ENCODE measurements at places on chromosomes 13 and 19.

GRCh38 chr19:45816236-45817009, 1.3 kb upstream of the RSPH6A start:
- no peak for ATAC-seq

DNA sequence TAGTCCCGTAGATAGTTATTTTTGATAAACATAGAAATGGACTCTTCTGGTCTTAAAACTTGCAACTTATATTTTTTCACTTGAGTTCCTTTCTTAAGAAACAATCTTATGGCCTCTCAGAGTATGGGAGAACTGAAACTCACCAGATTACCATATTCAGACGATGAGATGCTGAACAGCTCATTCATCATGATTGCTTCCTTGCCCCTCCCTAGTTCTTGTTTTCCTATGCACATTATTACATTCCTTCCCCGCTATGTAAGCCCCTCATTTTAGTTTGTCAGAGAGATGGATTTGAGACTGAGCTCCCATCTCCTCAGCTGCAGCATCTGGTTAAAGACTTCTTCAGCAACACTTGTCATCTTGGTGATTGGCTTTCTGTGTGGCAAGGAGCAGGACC, 158.5 kb downstream of the SLITRK6 start:
- ATAC-seq: no peak

- no peak for ATAC-seq
Observed at GRCh38 chr13:30429235-30429634, 6.9 kb downstream of the UBE2L5 start.

GRCh38 chr19:42369433-42370067, 20.5 kb downstream of the CNFN start:
- no peak for ATAC-seq

- ATAC-seq: no peak
Observed at GRCh38 chr19:52258426-52258825, 11.0 kb upstream of the ZNF766 start.

- no peak for ATAC-seq
Observed at GRCh38 chr13:99124046-99124400, 76.6 kb upstream of the UBAC2 start.

- ATAC-seq: no peak
Observed at GRCh38 chr19:19548915-19549759, 11.1 kb downstream of the CILP2 start.

- ATAC-seq: no peak
Observed at GRCh38 chr13:36674337-36675212, 755 bp downstream of the SERTM1 start.

DNA sequence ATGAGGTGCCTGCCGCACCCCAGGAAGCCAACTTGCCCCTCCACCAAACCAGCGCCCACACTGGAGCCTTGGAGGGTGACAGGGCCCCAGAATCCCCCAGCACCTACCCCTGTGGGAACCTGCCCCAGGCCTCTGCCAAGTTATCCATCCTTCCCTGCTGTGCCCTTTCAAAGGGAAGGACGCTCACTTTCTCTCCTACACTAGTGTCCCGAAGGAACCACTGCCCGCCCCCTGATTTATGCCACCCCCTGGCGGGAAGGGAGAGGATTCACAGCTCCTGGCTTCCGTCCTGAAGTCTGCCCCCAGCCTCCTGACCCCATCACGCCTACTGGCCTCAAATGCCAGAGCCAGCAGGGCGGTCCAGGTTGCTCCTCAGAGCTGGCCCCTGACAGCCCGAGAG, 1.4 kb downstream of the EVI5L start:
- no peak for ATAC-seq

GRCh38 chr13:28329395-28330158, 165.4 kb downstream of the FLT1 start:
- no peak for ATAC-seq

DNA sequence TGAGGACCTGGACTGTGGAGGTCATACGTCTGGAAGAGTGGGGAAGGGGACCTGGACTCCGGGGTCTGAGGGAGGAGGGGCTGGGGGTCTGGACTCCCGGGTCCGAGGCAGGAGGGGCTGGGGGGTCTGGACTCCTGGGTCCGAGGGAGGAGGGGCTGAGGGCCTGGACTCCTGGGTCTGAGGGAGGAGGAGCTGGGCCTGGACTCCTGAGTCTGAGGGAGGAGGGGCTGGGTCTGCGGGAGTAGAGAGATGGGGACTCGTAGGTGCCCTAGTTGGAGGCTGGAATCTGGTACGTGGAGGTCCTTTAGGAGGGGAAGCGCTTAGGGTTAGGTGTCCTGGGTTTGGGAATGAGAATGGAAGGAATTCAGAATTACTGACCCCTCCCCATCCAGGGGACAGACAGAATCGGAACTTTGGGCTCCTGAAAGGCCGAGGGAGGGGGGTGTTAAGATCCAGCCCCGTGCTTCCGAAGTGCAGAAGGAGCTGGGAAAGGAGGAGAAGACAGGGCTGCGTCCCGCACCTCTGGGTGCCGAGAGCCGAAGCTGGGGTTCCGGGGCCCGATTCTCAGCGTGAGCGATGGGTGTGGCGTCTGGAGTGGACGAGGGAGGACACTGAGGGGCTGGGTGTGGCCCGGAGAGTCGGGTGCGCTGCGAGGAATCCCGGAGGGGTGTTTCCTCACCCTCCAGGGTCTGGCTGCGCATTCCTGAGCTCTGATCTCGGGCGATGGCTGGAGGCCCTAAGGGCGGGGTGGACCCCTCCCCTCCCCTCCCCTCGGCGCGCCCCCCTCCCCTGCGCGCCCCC, 608 bp downstream of the MYADM start:
- ATAC-seq: peak; percentile 6

DNA sequence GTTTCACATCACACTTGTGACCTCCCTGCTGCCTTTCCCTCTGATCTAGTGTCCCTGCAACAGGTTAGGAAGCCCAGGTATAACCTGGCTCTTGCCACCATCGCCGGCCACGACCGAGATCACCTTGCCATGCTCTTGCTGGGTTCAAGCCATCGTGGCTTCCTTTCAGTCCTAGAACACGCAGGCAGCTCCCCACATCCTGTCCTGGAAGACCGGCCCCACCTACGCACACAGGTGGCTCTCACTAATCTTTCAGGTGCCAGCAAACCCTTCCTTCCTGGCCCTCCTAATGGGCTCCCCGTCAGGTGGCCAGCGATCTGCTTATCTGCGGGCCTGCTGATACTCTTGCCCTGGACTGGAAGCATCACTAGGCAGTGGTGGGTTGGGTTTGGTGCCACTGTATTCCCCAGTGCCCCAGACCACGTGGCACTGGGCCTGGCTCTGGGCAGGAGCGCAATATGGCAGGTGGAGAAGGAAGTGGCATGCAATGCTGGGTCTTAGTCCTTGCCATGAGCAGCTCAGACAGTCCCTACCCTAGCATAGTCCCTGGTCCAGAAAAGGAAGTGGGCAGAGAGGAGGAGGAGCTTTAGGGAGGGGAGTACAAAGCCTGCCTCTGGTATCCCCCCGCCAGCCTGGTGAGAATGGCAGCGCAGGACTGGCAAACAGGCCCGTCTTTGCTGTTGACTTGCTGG, 11.8 kb downstream of the PPP1R37 start:
- peak; percentile 46 for ATAC-seq

DNA sequence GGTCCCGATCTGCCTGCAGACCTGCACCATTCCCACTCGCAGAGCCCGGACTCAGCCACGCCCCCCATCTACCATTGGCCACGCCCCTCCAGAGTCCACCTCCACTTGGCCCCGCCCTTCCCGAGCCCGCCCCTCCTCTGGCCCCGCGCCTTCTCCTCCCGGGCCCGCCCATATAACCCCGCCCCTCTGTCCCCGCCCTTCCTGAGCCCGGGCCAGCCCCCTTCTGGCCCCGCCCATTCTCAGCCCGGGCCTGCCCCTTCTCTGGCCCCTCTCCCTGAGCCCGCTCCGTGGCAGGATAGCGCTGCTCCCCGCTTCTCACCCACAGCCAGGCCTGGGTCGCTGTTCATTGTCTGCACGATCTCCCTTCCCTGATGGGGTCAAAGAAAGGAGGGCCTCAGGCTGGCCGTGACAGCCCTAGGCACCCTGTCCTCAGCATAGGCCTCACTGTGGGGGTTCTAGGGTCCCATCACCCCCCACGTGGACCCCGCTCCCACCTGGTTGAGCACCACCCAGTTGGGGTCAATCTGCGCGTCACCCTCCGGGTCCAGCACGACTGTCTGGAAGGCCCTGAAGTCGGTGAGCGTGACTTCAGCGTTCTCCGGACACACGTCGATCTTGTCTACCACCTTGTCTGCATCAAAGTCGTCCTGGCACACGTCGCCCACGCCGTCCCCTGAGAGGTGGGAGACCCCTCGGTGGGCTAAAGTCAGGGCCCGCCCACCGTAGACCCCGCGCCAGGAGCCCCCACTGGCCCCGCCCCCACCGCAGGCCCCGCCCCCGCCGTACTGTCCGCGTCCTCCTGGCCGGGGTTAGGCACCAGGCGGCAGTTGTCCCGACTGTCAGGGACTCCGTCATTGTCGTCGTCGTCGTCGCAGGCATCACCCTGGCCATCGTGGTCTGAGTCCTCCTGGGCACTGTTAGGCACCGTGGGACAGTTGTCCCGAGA, 5.7 kb downstream of the COMP start:
- ATAC-seq: peak; percentile 80

DNA sequence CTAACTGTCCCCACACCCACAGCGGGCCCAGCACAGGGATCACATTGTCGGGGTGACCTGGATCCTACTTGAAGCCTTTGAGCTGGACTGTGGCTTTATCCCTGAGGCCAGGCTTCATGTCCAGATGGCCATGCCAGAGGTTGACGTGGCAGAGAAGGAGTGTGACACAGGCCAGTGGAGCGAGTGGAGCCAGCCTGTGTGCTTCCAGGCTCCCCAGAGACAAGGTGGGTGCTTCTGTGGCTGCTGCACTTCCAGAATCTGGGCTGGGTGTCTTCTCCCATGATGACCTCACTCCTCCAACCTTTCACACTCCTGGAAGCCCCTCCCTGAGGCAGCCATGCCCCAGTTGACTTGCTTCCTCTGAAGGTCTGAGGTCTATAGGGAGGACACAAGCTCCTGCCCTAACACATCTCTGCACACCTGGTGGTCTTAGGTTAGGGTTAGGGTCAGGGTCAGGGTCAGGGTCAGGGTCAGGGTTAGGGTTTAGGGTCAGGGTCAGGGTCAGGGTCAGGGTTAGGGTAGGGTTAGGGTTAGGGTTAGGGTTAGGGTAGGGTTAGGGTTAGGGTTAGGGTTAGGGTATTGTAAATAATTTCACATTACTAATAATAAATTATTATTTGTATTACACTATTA, 13.1 kb upstream of the MZF1 start:
- no peak for ATAC-seq

DNA sequence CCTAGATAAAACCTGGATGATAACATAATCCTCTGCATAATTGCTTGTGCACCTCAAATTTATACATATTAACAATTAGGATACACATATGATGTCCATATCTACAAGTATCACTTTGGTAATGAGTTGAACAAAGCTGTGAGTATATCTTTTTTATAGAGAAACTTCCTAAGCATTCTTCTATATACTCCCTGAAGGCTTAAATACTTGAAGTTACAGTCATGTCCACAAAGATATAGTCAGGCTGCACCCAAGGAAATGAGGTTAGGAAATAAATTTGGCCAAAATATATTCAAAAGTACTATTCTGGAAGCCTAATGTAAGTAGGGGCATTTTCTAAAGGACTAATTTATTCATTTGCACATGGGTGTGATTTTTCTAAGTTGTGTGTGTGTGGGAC, 761.5 kb downstream of the PCDH9 start:
- no peak for ATAC-seq

GRCh38 chr13:32164622-32165268, 133.2 kb downstream of the FRY start:
- peak; percentile 92 for ATAC-seq

DNA sequence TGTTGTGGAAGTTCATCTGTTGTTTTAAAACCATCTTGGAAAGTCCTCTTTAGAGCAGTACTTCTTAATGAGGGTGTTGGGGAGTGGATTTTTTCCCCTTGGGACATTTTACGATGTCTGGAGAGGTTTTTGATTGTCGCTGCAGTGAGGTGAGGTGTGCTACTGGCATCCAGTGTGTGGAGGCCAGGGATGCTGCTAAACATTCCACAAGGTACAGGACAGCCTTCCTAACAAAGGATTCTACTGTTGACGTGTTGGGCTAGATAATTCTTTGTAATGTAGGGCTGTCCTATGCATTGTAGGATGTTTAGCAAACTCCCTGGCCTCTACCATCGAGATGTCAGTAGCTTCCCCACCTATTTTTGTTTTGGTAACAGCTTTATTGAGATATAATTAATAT, 33.3 kb downstream of the NAA16 start:
- no peak for ATAC-seq

- ATAC-seq: no peak
Observed at GRCh38 chr13:77417897-77418296, 91.0 kb upstream of the MYCBP2 start.

- ATAC-seq: peak; percentile 51
Observed at GRCh38 chr19:39671739-39672363, 16.1 kb downstream of the LGALS16 start.

DNA sequence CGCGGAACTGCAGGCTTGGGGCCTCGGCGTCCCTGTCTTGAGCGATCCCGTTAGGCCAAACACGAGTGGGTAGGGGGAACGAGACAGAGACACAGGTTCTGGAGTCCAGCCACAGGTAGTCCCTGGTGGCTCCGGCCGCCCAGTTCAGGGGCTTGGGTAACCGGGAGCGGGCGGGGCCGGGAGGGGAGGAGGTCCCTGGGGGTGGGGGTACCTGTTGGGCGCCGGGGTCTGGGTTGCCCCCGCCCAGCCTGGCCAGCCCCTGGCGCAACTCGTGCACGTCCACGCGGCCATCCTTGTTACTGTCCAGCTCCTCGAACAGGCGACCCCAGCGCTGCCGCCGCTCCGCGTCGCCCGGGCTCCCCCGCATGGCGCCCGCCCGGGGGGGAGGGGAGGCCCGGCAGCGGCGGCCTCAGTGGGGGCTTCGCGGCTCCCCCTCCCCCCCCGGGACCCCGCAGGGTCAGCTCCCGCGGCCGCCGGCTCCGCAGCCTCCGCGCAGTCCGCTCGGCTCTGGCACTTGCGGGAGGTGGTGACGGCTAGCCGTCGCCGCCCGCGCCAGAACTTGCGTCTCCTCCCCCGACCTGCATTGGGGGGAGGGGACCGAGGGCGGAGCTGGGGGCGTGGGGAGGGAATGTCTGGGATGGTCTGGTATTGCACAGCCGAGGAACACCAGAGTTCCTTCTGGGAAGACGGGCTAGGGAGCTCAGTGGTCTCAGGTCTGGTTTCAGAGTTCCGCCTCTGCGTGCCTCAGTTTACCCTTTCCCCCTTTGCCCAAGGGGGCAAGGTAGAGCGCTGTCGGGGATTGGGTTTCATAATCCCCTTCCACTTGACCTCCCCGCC, at the start of gene SLC25A23:
Gene SLC25A23, minus strand, starts transcription at position 531 of the 837 bp plus-strand sequence. Its CDS starts 164 bp downstream, at position 367.
- ATAC-seq: no peak

GRCh38 chr19:12639901-12640613, 26.5 kb downstream of the MAN2B1 start:
- ATAC-seq: peak; percentile 96

GRCh38 chr13:34578917-34579316, 363.2 kb upstream of the NBEA start:
- ATAC-seq: no peak

DNA sequence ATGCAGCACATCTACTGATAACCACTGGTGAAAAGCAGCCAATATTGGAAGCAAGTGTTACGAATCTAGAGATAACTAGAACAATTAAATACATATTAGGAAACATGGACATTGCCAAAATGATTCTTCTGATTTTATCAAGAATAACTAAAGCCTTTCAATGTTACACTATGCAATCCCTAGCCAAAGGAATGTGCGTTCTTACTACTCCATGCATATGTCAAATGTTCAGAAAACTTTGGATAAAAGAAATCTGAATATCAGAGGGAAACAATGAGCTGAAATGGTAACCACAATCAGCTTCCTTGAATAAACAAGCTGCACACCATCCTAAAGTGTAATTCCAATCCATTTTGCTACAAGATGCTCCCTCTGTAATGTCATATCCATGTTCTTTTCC, 951 bp upstream of the POSTN start:
- ATAC-seq: no peak

GRCh38 chr19:20423381-20424197, 142.0 kb downstream of the ZNF737 start:
- peak; percentile 19 for ATAC-seq

GRCh38 chr13:24718192-24718965, 38.2 kb downstream of the ATP12A start:
- no peak for ATAC-seq

All from activated T-helper 17 cell treated with anti-CD3 and anti-CD28 coated beads, Interleukin-2, amount 50 U/mL, for 72 hours (primary cell).